AML-193 (cell line): ENCODE measurements at places on chromosomes 2 and 18.

DNA sequence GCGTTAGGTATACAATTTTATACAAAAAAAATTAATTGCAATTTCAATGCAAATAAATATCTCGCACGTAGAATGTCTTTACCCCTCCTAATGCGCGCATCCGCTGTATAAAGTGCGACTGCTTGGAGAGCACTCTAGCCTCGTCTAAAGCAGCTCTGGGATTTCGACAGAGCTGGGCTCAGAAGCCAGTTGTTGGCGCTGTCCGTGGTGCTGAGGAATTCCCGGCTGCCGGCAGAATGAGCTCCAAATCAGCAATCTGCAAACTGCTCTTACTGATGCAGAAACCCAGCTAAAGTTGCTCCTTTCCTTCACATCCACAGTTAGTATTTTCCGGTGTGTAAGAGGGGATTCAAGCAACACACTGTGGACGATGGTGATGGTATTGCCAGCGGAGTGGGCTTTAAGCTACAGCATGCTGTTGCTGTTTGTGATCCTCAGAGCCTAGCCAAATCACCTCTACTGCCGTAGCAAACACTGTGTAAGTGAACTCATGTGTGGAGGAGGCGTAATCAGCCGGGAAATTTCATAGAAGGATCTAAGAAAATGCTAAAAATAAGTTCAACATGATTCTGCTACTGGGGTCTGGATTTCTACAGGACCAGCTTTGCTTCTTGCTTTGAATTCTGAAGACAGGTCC, at the start of gene VWC2L:
Gene VWC2L (plus strand): TSS at position 137 of the 637 bp plus-strand sequence. CDS start 3,140 bp downstream, outside the sequence.
- DNase-seq, result no peak

DNA sequence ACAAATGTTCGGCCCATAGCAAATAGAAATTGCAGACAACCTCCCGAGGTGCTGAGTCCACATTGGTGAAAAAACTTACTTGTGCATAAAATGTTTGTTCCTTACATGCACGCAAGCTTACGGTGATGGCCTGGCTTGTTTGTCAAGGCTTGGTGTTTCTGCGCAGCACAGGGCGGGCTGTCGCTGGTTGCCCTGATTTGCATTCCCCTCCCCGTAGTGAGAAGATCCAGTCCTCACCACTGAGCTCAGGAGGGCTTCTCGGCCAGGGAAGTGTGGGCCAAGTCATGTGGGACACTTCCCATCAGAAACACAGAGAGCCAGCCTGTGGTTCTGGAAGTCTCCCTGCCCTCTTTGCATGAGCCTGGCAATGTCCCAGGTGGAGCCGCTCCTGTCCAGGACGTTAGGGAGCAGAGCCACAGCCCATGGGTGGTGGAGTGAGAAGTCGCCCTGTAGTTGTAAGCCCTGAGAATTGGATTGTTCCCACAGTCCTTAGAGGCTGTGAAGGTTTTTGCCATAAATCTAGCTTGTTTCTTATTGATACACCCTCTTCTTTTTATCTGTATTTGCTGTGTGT, 152.7 kb downstream of the TWIST2 start:
- no peak for DNase-seq

- no peak for DNase-seq
Measured at GRCh38 chr2:45986509-45986908, 310.7 kb upstream of the EPAS1 start.

DNA sequence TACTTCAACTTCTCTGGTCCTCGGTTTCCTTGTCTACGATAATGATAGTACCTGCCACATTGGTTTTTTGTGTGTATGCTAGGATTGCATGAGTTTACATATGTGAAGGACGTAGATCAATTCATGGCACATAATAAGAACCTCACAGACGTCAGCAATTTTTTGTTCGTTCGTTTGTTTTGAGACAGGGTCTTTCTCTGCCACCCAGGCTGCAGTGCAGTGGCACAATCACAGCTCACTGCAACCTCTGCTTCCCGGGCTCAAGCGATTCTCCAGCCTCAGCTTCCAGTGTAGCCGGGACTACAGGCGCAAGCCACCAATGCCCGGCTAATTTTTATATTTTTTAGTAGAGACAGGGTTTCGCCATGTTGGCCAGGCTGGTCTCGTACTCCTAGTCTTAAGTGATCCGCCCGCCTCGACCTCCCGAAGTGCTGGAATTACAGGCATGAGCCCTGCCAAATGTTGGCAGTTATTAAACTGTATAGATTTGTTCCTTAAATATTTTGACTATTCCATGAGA, 756 bp upstream of the SLC35F5 start:
- no peak for DNase-seq

DNA sequence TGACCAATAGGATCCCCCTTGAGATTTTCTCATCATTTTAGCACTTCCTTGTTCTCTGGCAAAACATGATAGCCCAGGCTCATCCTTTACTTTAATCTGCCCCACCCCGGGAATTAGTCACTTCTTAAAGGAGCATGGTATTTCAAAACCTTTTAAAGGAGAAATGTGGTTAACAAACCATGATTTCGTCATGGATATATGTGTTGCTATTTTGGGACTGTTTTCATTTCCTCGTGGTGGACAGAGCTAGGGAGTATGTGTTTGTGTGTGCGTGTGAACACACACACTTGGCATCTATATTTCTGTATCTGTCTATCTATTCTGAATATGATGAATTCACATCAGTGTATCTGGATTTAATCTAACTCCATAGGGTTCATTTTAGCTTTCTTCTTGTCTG, 128.1 kb downstream of the BIRC6 start:
- DNase-seq, result peak; percentile 93

- DNase-seq, result no peak
Measured at GRCh38 chr18:5853253-5853652, 42.1 kb downstream of the TMEM200C start.

GRCh38 chr2:214630402-214631045, 179.0 kb downstream of the BARD1 start:
- DNase-seq, result no peak

DNA sequence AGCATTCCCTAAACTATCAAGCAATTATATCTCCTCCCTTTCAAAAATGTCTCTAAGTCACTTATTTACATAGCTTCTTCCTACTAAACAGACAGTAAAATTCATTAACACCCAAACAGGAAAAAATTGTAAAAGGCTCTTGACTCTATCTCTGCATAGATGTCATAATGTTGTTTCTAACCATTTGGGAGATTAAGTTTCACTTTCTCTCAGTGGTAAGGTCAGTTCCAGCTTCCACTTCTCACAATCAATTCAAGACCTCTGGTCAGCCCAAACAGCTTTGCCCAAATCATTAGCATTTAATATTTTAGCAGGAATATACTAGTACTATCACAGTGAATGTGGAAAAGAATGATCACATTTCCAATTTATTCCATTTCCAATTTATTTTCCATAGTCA, 374.3 kb upstream of the MC4R start:
- no peak for DNase-seq

DNA sequence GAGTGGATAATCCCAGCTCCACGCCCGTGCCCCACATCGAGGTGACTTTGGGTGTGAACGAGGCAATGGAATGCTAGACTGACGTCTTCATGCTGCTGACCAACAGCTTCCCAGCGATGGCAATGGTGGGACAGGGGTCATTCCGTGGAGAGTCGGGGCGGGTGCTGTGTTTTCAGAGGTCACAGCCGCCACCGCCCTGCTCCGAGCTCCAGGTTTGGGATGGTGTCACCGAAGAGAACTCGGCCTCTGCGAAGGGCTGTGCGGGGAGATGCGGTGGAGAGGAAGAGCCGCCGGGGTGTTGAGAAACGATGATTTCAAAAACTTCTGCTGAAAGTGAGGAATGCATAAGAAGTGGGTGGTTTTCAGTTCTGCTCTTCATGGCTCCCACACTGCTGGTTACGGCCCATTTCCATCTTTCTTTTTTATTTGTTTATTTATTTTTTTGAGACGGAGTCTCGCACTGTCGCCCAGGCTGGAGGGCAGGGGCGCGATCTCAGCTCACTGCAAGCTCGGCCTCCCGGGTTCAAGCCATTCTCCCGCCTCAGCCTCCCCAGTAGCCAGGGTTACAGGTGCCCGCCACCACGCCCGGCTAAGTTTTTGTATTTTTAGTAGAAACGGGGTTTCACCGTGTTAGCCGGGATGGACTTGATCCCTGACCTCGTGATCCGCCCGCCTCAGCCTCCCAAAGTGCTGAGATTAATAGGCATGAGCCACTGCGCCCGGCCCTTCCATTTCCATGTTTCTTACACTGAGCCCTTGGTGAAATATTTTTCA, 142.6 kb downstream of the RTP5 start:
- DNase-seq, result no peak

GRCh38 chr2:162473986-162474385, 130.1 kb downstream of the GCA start:
- no peak for DNase-seq

DNA sequence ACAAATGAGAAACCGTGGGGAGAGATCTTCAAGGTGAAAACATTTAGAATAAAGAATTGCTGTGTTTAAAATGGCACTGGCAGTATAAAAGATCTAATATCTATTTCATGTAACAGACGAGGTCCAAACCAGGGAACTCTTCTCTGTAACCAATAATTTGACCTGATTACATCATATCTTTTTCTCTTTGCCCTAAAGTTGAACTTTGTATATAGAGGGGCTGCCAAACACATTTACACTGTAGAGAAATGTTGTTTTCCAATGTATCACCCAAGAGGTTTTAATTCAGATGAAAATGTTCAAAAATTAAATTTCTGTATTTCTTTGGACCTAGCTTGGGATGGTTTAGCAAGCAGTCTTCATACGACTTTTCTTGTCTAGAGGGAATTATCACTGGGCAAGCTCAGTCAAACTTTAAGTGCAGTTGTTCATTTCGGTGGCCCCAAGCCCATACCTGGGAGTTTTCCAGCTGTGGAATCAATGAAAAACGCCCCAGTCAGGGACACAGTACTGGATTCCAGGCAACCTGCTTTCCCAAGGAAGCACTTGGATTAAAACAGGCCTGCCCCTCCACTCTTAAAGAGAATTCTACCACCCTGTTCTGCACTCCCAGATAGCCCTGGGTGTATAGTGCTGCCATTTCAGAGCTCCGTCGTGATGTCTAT, 208.5 kb upstream of the FN1 start:
- DNase-seq, result no peak

DNA sequence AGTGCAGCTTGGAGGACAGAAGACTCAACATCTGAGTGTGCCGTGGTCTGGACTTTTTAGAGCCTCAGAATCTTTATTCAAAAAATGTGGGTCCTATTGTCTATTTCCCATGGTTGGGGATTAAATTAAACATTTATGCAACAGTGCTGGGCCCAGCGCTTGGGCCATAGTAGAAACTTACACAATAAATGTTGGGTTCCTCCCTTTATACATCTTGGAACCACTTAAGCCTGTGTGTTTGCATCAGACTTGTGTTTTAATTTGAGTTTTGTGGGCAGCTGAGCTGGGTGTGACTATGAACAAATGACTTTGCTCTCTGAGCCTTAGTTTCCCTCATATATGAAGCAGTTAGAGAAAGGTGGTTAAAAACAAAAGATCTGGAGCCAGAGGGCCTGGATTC, 56.6 kb downstream of the THNSL2 start:
- no peak for DNase-seq

DNA sequence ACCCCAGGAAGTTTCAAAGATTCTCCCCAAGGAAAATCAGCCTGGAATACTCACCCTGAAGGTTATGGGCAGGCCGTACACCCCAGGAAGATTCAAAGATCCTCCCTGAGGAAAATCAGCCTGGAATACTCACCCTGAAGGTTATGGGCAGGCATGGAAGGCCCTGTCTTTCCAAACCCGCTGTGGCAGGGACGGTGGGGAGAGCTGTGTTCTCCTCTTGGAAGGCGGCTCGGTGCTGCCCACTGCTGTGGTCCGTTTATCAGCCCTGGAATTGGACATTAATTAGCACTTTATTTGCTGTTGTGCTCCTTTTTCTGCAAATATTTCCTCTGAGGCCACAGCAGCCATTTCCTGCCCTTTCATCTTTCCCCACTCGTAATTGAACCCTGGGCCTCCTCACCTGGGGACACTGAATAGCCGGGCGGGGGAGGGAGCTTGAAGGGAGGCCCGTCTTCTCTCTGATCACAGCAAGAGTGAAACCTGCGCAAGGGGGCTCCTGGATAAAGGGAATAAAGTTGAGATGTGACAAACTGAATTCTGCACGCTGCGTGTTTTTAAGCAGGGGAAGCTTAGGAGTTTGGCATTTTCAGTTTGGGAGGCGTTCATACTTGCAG, 308.7 kb upstream of the SALL3 start:
- no peak for DNase-seq

GRCh38 chr2:147572622-147573021, 272.2 kb upstream of the ACVR2A start:
- no peak for DNase-seq

- no peak for DNase-seq
Measured at GRCh38 chr18:76395609-76396008, 99.4 kb downstream of the ZNF516 start.

GRCh38 chr2:223032187-223033142, 19.5 kb upstream of the KCNE4 start:
- no peak for DNase-seq

GRCh38 chr2:102660070-102660469, 40.7 kb downstream of the SLC9A2 start:
- no peak for DNase-seq

DNA sequence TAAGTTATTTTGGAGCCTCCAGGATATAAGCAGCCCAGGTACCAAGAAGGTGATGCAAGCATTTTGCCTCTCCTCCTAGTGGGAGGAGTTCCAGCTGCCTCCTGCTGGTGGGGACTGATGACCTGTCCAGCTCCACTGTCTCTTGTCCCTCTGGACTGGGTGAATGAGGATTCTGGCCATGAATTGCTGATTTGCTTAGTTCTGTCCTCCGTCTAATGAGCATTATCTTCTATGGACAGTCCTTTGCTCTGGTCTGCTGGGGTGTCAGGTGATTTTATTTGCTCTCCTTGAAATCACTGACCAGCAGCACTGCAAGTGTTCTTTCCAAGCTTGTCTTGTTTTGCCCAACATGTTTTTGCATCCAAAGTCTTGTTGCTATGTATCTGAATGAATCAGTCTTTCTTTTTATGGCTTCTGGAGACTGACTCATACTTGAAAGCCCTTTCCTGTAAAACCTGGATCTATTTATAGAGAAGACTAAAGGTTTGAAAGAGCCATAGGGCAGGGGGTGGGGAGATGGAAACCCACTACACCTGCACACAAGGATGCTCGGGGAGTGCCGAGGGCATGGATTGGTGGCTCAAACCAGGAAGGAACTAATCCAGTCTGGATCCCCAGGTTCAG, 40.5 kb upstream of the EFHD1 start:
- DNase-seq, result no peak

GRCh38 chr18:9321017-9321452, 13.5 kb upstream of the TWSG1 start:
- DNase-seq, result no peak

DNA sequence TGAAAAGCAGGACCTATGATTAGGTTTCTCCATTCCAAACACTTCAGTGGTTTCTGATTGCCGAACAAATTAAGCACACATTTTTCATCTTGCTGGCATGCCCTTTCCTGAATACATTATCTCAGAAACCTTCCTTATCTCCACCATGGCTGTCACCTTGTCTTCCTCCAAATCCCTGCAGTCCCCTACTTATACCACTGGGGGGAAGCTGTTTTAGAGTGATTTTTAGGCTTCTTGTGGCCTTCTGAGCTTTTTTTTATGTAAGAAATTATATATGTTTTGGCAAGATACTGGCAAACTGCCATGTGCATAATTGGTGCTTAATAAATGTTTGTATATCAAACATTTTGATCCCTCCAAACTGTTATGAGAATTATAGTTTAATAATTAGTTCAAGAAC, 229.2 kb downstream of the MYT1L start:
- DNase-seq, result peak; percentile 0

GRCh38 chr2:233084488-233084887, 24.3 kb downstream of the INPP5D start:
- DNase-seq, result peak; percentile 99

GRCh38 chr2:18836436-18836835, 247.1 kb upstream of the NT5C1B start:
- DNase-seq, result no peak

GRCh38 chr2:232980683-232981082, 32.4 kb downstream of the NGEF start:
- no peak for DNase-seq

GRCh38 chr2:54512663-54513362, 56.7 kb downstream of the SPTBN1 start:
- no peak for DNase-seq
